Activated naive CD4-positive, alpha-beta T cell treated with anti-CD3 and anti-CD28 coated beads for 36 hours (primary cell): ENCODE measurements at places on chromosomes 12 and 14. TPM values are rescaled to one million over a fixed set of nuclear protein-coding genes. Genes with fewer than 3 reads are reported as not detected.

The ANKRD52 gene
- total RNA-seq, result 23.6 TPM

GRCh38 chr14:71460091-71460490 lies 472.1 kb upstream of the RGS6 start:
- peaks cover 1% of the 10 kb centered on the region for H3K4me1 ChIP-seq
- H3K4me3 ChIP-seq, result no peak overlapping the region
- no peak overlapping the region for H3K27ac ChIP-seq
- DNase-seq, result no peak
- H3K27me3 ChIP-seq, result no peaks in the 10 kb centered on the region
- H3K36me3 ChIP-seq, result peaks cover 14% of the 10 kb centered on the region

The ABCD2 gene
- 9.1 TPM for total RNA-seq

DNA sequence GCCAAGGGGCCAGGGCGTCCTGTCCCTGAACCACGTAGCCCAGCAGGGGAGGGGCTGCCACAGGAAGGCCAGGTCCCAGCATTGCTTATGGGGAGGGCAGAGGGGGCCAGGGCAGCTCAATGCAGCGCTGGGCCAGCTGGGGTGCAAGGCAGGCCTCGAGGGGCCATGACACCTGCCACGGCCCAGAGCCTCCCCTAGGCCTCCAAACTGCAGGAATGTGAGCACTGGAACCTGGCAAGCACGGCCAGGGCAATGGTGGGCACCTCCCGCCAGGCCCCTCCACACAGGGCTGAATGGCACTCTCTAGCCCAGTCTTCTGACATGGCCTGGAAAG lies 32.5 kb upstream of the GPR132 start:
- no peak overlapping the region for H3K27ac ChIP-seq
- H3K4me3 ChIP-seq, result no peak overlapping the region
- H3K4me1 ChIP-seq, result peaks cover 7% of the 10 kb centered on the region
- DNase-seq, result no peak
- H3K36me3 ChIP-seq, result no peaks in the 10 kb centered on the region

GRCh38 chr12:125198652-125199051 lies 133.4 kb downstream of the AACS start:
- peaks cover 19% of the 10 kb centered on the region for H3K27me3 ChIP-seq
- no peak overlapping the region for H3K27ac ChIP-seq
- H3K36me3 ChIP-seq, result no peaks in the 10 kb centered on the region
- no peak overlapping the region for H3K4me3 ChIP-seq
- no peaks in the 10 kb centered on the region for H3K4me1 ChIP-seq
